Karpas-422 (cell line): ENCODE measurements at places on chromosomes 2 and 18.

DNA sequence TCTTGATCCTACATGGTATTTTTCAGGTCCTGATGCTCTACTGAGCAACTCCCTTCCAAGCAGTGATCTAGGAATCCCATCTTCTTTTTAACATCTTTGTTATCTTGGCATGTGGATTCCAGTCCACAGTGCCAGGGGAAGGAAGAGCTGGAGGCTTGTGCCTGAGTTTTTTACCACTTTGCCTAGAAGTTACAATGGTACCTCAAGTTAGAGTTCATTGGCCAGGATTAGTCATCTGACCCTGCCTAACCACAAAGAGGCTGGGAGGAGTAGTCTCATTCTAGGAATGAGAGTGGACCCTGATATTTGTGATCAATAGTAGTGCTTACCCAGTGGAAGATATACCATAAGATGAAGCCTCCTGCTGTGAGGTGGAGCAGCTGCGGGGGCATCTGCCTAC, 109.3 kb downstream of the ADCYAP1 start:
- DNase-seq: no peak

DNA sequence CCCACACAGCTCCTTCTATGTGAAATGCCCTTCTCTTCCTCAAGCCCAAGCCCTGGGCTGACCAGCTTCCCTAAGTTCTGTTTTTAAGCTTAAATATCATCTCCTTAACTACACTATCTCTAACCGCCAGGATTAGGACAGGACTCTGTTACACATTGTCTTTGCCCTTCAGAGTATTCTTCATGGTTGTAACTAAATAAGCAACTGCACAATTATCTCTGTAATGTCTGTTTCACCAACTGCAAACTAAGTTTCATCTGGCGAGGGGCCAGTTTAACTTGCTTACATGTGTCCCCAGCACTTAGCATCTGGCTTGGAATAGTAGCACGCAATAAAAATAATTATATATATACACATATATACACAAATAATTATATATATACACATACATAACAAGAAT, 1.1 kb upstream of the ERMN start:
- DNase-seq: no peak

GRCh38 chr18:50158866-50159653, 35.9 kb downstream of the MYO5B start:
- DNase-seq: no peak

GRCh38 chr18:78769502-78770105, 210.0 kb upstream of the SALL3 start:
- DNase-seq: no peak

DNA sequence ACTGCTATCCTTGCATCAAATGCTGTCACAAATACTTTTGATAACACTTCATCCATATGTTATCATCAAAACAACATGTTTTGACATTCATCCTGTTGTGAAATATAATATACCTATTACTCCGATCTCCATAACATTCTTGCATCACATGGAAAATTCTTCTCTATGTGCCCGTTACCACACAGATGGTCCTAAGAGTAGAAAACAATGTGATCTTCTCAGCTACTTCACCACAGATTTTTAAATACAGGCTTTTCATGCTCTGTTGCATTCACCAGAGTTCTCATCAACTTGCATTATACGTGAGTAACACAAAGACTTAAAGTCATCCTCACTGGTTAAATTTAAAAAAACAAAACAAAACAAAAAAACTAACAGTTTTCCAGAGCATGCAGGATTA, 1603.3 kb upstream of the ZEB2 start:
- DNase-seq: no peak

GRCh38 chr18:45254709-45255082, 360.6 kb upstream of the SLC14A2 start:
- DNase-seq: no peak

DNA sequence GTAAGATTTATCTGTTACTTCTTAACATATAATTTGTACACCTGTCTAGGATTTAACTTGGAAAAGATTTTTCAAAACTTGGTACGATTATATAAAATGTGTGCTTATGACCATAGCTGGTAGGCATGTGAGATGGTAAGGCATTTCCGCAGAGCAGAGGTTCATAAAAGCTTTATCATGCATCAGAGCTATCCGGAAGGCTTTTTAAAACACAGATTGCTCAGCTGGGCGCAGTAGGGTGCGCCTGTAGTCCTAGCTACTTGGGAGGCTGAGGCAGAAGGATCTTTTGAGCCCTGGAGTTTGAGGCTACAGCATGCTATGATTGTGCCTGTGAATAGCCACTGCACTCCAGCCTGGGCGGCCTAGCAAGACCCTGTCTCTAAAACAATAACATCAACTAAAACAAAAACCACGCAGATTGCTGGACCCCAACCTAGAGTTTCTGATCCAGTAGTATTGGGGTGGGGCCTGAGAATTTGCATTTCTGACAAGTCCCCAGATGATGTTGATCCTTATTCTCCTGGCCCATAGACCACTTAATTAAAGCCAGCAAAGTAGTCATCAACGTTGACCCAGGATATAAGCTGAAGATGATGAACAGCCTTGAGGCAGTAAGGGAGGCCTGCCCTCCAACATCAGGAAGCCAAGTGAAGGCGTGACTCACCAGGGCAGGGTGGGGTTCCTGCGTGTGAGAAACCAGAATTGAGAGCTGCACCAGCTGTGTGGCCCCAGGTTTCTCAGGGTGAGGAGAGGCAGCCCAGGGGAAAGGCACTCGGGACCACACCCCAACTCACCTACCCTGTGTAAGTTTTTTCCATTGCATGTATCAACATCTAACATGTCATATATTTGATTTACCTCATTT, 21.6 kb upstream of the SLC20A1 start:
- no peak for DNase-seq

DNA sequence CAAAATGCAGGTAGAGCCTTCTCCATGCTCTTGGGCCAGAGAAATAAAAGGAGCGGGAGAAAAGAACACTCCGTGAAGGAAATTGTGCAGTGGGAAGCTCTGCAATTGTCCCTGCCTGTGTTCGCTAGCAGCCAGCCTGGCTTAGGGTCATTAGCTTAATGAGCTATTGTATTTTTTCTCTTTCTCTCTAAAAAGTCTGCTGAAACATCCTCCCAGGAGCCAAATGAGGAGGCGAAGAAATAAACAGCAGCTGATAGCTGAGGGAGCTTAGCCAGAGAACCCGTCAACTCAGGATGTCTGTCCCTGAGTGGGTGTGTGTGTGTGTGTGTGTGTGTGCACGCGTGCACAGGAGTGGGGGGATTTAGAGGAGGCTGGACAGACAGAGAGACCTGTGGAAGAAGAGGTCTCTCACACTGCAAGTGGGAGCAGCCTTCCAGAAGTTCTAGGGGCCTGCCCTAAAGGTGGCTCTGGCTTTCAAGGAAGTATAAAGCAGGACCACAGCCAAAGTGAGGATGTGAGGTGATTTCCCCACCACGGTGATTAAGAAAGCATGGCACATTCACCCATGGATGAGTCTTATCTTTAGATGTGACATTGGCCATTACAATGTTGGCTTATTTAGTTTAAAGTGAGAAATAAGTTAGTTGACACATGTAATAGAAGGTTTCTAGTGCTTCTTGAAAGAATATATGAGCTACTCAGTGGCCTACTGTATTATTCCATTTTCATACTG, 690.4 kb downstream of the RNF144A start:
- no peak for DNase-seq

DNA sequence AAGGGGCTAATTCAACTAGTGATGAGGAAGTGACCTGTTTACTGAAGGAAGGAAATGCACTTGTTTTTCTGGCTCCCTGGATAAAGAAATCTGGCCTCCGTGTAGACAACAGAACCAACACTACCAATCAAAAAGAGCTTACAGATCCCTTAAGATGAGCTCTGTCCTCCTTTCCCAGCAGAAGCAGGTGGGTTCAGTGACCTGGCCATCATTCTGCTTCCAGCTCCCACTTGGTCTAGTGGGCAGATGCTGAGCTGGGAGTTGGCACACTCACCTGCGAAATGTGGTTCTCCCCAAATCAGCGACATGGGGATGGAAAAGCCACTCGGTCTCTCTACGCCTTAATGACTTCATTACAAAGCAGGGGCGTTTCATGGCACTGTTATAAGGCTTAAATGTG, 132.6 kb downstream of the AFF3 start:
- no peak for DNase-seq

DNA sequence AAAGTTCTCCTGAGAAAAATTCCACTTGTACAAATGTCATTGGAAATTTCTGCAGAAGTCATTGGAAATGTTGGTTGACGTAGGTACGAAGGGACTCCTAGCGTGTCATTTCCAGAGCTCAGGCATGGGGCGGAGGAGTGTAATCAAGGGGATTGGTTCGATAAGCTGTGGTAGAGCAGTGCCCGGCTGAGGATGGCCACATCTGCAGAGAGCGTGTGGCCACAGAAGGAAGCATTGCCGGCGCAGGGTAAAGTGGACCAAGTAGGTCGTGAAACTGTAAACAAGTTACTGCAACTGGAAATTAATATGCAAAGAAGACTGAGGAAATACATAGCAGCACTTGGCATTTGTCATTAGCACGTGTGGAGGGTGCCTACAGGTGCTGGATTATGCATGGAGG, 101.8 kb downstream of the DGKD start:
- no peak for DNase-seq

- peak; percentile 74 for DNase-seq
Measured at GRCh38 chr18:13216092-13216582, 2.4 kb upstream of the LDLRAD4 start.

GRCh38 chr18:3625742-3626091, 175.7 kb downstream of the TGIF1 start:
- no peak for DNase-seq

DNA sequence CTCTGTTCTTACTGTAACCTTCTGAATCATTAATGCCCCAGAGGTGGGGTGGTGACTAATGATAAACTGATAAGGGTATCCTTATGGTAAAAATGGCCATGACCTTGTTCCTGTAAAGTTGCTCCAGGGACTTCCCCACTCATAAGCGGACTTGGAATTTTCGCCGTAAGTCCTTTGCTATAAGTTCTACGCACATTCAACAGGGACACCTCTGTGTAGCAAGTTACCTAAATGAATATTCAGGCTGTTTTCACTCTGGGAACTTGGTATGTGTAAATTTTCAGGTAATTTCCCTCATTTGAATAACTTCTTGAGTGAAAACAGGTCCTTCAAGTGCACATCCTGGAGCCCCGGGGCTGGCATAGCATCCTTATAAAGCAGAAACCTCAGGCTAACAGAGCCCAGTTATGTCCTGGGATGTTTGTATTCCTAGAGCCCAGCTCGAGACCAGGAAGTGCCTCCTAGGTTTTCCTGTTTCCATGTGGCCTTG, 9.4 kb upstream of the AGFG1 start:
- peak; percentile 31 for DNase-seq

GRCh38 chr2:111236025-111236424, 115.3 kb downstream of the BCL2L11 start:
- no peak for DNase-seq

GRCh38 chr2:161422816-161423403, 6.8 kb downstream of the TBR1 start:
- DNase-seq: no peak

DNA sequence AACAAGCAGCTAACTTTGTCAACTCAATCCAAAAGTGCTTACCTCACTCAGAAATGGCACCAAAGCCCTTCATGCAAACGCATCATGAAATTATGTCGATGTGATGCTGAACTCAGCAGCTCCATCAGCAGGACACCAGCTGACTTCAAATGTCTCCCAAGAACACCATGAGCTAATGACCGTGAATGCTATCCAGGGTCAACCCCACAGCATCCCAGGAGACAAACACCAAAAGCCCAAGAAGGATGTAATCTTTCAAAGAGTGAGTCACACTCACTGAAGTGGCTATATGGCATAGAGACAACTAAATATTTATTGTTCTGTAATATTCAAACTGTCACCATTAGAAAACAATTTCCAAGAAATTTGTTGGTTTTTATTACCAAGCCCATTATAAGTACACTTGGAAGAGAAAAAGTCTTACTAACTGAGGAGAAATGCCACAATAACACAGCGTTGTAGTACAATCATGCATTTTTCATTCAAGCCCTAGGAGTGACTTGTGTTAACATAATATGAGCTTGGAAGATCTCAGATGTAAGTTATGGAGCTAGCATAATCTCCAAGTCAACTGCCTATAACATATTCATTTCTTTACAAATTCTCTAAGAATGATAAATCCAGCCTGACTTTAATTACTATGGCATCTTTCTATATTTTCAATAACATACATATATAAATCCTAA, 165.0 kb upstream of the CCDC68 start:
- DNase-seq: no peak

GRCh38 chr18:23105581-23106219, 29.6 kb upstream of the CABLES1 start:
- no peak for DNase-seq

DNA sequence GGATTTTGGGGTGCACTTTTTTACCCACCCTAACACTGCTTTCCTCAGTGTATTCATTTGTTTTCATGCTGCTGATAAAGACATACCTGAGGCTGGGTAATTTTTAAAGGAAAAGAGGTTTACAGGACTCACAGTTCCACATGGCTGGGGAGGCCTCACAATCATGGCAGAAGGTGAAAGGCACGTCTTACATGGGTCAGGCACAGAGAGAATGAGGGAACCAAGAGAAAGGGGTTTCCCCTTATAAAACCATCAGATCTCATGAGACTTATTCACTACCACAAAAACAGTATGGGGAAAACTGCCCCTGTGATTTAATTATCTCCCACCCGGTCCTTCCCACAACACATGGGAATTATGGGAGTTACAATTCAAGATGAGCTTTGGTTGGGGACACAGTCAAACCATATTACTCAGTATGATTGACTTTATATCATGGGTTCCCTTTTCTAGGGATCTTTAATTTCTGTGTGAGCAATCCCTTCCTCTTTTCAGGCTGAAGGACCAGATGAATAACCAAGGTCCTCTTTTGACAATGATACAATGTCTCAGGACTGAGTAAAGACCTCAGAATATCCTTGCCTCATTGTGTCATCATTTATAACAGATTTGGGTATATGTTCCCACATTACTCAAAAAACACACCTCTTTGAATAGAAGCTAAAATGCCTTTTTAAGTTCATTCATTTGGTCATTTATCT, 100.1 kb upstream of the TRIB2 start:
- no peak for DNase-seq

GRCh38 chr2:120735746-120736170, at the start of gene GLI2:
Gene GLI2, plus strand, starts transcription at chr2:120735868. Its CDS starts 61,453 bp downstream, at chr2:120797321.
- DNase-seq: no peak

DNA sequence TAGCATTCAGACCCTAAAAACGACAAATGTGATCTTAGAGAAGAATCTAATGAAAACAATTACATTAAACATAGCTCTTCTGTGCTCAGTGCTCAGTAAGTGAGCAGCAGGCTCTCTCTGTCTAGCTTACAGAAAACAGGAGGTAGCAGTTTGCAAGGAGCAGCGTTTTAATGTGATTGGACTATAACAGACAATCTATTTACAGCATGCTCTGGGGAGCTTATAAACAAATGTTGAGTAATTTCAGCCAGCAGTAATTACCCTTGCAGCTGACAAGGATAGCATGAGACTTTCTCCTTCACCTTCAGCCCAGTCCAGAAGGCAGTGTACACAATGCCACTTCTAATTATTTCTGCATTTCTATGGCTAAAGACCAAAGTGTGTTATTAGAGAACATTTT, 270.4 kb downstream of the FIGN start:
- no peak for DNase-seq

GRCh38 chr2:183078163-183078463, 434 bp upstream of the DUSP19 start:
- DNase-seq: no peak
